ENCODE measurements at places on chromosomes 16 and 17. TPM values are rescaled to one million over a fixed set of nuclear protein-coding genes. Genes with fewer than 3 reads are reported as not detected.

- no peak overlapping the region for H3K4me3 ChIP-seq
- no peaks in the 10 kb centered on the region for H3K27me3 ChIP-seq
Observed at GRCh38 chr16:88068476-88069396, 117.5 kb downstream of the BANP start.

DNA sequence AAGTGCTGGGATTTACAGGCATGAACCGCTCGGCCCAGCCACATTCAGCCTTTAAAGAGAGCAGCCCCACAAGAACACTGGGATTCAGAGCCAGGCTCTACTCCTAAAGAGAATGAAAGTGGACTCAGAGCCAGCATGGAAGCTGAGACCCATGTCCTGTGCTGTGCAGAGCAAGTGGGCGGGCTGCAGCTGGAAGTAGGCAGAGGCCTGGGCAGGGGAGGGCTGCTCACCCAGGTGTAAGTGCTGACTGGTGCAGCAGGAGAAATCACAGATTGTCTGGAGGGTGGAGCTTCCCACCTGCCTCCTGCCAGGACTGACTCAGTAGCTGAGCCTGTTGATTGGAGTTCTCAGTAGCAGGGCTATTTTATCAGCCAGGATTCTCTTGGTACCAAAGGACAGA is 178.7 kb downstream of the KATNIP start:
- no peak overlapping the region for H3K4me3 ChIP-seq
- no peak for DNase-seq
- H3K27me3 ChIP-seq, result no peaks in the 10 kb centered on the region
- peaks cover 3% of the 10 kb centered on the region for H3K4me1 ChIP-seq
- H3K36me3 ChIP-seq, result peaks cover 4% of the 10 kb centered on the region

DNA sequence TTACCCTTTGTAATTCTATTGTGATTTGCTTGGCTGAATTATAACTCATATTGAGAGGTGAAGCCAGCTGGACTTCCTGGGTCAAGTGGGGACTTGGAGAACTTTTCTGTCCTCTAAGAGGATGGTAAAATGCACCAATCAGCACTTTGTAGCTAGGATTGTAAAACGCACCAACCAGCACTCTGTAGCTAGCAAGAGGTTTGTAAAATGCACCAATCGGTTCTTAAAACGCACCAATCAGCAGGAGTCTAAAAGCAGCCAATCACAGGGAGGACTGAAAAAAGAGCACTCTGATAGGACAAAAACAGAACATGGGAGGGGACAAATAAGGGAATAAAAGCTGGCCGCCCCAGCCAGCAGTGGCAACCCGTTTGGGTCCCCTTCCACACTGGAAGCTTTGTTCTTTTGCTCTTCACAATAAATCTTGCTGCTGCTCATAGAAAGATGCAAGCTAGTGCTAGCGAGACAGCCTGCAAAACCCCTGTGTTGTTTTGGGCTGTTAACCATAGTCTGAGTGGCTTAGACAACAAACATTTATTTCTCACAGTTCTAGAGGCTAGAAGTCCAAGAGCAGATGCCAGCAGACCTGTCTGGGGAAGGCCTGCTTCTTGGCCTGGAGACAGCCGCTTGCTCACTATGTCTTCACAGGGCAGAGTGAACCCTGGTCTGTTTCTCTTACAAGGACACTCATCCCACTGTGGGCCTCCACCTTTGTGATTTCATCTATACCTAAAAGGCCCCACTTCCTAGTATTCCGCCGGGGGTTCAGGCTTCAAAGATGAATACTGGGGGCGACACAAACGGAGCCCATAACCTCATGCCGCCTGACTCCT is 39.0 kb upstream of the CRISPLD2 start:
- no peaks in the 10 kb centered on the region for H3K27me3 ChIP-seq
- no peak overlapping the region for H3K27ac ChIP-seq
- H3K4me3 ChIP-seq, result no peak overlapping the region

DNA sequence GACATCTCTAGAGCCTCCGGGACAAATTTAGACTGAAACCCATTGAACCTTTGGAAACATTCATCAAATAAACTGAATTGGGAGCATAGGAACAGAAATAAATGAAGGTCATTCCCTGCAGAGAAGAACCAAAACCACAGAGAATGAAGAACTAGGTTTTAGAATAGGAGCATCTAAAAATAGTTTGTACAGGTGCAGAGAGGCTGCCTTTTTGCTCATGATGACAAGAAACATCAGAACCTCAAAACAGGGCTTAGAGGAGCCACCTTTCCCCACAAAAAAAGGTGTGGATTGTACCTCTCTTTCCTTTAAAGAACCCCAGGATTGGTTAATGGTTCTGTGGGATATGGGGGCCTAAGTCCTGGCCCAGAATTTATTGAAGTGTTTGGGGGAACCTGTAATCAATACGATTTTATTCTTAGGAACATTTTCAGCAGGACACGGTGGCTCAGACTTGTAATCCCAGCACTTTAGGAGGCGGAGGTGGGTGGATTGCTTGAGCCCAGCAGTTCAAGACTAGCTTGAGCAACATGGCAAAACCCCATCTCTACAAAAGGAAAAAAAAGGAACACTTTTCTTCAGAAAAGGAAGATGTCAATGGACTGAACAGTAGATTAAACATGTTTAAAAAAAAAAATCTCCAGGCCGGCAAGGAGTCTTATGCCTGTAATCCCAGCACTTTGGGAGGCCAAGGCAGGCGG is 37.7 kb upstream of the SLC47A1 start:
- peaks cover 14% of the 10 kb centered on the region for H3K27me3 ChIP-seq
- no peak overlapping the region for H3K4me3 ChIP-seq
- no peak overlapping the region for H3K27ac ChIP-seq
- DNase-seq, result no peak
- no peaks in the 10 kb centered on the region for H3K36me3 ChIP-seq
- H3K4me1 ChIP-seq, result peaks cover 13% of the 10 kb centered on the region

Gene NHLRC4
- 0.48 TPM for total RNA-seq

DNA sequence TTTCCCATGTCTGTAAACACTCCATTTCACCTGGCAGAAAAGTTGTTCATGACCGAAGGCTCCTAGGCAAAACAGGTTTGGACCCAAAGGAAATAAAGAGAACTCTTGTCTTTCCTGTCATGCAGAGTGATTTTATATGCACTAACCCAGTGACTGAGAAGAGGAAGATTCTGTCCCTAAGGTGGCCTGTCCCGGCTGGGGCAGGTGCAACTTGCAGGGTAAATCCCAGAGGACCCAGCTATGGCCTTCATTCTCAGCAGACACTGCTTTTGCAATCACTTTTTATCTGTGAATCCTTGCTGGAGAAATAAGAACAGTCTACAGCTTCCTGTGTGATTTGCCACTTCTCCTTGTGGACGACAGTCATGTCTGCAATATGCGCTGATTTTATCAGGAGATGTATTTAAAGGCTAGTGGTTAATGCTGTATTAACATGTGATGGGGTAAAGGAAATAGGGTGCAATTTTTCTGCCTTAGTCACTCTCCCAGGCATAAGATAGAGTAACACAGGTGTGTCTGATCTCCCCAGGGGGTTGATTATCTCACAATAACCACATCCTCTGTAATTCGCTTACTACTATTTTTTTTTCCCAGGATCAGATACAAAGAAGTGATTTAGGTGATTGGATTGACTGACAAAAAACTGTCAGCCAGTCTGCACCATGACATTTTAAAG is 696.8 kb upstream of the SOX9 start:
- no peak overlapping the region for H3K27ac ChIP-seq
- H3K4me1 ChIP-seq, result no peaks in the 10 kb centered on the region
- no peak overlapping the region for H3K4me3 ChIP-seq

DNA sequence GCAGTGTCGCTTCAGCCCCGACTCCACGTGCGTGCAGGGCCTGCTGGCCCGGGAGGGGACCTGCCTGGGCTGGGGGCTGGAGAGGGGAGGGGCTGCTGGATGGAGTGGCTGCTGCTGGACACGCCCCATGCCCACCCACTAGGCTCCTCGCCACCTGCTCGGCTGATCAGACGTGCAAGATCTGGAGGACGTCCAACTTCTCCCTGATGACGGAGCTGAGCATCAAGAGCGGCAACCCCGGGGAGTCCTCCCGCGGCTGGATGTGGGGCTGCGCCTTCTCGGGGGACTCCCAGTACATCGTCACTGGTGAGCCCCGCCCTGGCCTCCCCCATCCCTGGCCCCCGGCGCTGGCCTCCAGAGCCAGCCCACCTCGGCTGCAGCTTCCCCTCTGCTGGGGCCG is 2.4 kb downstream of the BRICD5 start:
- H3K36me3 ChIP-seq, result peaks cover 20% of the 10 kb centered on the region
- H3K27me3 ChIP-seq, result no peaks in the 10 kb centered on the region
- H3K27ac ChIP-seq, result no peak overlapping the region
- H3K4me3 ChIP-seq, result no peak overlapping the region
- no peak for DNase-seq
- peaks cover 57% of the 10 kb centered on the region for H3K4me1 ChIP-seq

DNA sequence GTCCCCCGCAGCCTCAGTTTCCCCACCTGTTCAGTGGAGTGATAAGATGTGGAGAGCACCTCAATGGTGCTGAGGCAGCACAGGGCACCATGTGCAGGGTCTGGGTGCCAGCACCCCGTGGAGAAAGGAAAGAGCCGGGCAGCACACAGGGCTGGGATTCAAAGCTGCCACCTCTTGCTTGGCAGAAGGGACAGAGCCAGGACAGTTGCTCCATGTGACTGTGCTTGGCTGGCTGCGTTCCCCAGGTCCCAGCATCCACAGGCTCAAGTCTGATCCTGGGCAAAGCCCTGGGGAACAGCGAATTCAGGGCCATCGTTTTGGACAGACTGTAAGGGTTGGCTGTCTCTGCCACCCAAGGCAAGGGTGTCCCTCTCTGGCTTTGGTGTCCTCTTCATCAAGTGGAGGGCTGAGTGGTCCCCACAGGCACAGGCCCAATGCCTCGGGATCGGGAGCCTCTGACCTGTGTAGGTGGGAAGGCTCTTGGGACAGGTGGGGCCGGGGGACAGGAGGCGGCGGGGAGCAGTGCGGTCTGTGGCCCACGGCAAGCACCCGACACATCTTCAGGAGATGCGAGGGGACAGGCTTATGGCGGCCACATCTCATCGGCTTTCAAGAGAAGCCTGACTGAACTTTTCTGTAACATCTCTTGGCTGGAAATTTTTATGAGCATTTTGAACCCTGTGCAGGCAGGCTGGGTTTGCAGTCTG is 8.5 kb downstream of the ZNF469 start:
- peaks cover 97% of the 10 kb centered on the region for H3K27me3 ChIP-seq
- H3K27ac ChIP-seq, result no peak overlapping the region
- peaks cover 12% of the 10 kb centered on the region for H3K4me1 ChIP-seq

DNA sequence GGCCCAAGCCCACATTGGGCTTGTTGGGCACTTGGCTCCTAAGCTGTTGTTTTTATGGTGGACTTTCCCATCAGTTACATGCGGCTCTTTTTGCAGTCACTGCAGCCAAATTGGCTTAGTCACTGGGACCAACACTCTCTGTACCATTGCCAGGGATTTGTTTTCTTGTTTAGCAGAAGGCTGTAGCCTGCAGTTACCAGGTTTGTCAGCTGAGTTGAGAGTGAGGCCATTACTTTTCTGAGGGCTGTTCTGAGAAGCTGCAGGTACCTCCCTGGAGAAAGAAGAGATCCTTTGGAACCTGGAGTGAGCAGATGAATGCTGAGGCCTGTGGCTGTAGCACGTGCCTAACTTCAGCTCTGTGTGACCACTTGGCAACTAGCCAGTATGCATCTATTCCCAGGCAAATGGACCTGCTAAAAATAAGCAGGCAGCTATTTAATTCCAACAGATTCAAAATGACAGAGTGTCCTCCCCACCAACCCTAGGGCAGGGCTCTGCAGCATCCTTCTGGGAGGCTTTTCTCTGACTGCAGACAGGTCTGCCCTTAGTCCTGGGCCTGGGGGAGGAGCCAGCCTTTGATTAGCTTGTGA is 12.9 kb downstream of the AKAP1 start:
- H3K4me3 ChIP-seq, result no peak overlapping the region
- peaks cover 25% of the 10 kb centered on the region for H3K36me3 ChIP-seq
- no peaks in the 10 kb centered on the region for H3K27me3 ChIP-seq
- no peak for DNase-seq
- H3K27ac ChIP-seq, result peak overlapping the region; percentile 15

- H3K36me3 ChIP-seq, result no peaks in the 10 kb centered on the region
- H3K27ac ChIP-seq, result no peak overlapping the region
- no peak for DNase-seq
- H3K4me3 ChIP-seq, result peak overlapping the region; percentile 63
Observed at GRCh38 chr17:47789611-47790561, 31.7 kb downstream of the OSBPL7 start.
